Left colon (tissue), 2 donors: ENCODE measurements at places on chromosomes 3 and 15.

- no peak for DNase-seq
Observed at GRCh38 chr3:128794067-128794768, 68.2 kb downstream of the RAB7A start.

DNA sequence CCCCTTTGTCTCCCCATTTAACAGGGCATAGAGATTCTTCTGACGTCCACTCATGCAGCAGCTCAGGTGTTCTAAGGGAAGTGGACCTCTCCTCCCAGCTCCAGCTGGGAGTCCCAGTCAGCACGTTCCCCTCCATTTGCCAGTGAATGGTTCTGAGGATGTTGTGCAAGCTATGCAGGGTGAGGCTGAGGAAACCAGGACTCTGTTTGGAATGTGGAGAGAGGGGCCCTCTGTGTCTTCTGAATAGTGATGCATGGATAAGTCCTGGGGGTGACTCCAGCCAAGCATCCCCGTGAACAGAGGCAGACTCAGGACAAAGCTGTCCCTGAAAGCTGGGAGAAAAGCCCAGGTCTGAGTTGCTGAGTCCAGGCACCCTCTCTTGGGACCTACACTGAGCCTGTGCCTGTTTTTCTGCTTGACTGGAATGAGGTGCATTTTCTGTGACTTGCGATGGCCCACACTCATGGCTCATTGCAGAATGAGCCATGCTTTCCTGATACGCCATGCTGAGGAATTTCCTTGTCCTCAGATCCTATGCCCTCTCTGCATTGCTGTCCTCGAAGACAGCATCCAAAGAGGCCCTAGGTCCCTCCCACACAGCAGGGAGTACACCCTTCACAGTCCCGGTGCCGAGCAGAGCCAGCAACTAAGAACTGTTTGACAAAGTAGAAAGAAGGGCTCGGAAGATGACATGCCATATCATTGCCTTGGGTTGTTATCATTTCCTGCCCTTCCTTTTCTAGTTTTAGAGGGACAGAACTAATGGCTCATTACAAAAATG is 185.2 kb downstream of the ATP10A start:
- DNase-seq: no peak

DNA sequence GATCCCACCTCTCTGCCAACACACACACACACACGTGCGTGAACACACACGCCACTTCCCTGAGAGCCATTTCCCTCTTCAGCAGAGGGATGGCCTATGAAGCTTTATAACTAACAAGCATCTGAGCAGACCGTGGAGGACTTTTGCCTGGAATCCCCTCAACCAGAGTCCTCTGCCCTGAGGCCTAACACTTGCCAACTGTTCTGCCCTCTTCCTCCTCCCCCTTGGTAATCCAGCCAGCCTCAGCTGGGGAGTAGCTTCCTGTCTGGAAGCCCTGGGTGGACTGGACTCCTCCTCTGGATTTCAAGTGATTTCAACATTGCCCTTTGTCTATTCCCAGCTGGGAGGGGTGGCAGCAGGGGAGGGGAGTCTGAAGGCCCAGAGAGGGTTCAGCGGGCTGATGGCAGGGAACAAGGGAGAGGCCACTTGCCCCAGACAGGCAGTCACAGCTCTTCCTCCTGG is 68.4 kb upstream of the HACD2 start:
- peak; percentile 47 for DNase-seq

- DNase-seq: no peak
Observed at GRCh38 chr3:159832024-159832423, 156.6 kb upstream of the IL12A start.
